Activated T-helper 17 cell treated with anti-CD3 and anti-CD28 coated beads, Interleukin-2, amount 50 U/mL, for 72 hours (primary cell): ENCODE measurements at places on chromosomes 3 and 15.

- ATAC-seq = no peak
Measured at GRCh38 chr15:25663515-25663914, 199.6 kb downstream of the ATP10A start.

DNA sequence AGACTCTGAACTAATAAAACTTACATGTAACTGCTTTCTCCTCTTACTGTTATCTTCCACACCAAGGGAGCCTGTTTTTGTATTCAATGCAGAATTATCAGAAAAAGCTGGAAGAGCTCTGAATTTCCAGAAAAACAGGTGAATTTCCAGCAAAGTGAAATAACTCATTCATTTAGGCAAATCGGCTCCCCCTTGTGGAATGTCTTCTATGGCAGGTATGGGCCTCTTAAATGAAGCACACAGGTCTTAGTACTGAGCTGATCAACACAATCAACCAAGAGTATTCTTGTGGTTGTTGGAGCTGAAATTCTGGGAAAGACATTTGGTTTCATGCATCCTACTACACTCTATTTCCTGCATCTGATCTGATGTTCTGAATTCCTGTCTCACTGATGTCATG is 31.0 kb upstream of the PTPRG start:
- ATAC-seq = no peak

DNA sequence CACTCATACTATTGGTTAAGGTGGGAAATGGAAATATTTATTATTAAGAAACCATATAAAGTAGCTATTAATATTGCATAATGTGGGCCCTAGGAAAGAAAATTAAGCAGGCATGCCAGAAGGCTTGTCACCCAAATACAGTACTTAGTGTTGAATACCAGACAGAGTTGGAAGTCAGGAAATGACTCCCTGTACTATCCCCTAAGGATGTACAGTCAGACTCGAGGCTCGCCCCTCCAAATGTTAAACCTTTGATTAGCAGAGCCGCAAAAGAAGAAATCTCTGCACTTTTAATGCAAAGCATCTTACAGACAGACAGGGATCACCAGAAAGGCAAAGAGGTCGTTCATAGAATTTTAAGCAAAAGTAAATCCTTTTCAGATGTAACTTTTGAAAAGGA is 11.3 kb upstream of the RBSN start:
- no peak for ATAC-seq

GRCh38 chr15:58306591-58307312 is 125.0 kb upstream of the LIPC start:
- no peak for ATAC-seq

- no peak for ATAC-seq
Measured at GRCh38 chr3:69339760-69340159, 46.1 kb downstream of the FRMD4B start.

GRCh38 chr3:45690336-45691035 is 1.3 kb downstream of the SACM1L start:
- no peak for ATAC-seq

GRCh38 chr3:129529436-129530210 is 1.2 kb downstream of the RHO start:
- no peak for ATAC-seq

DNA sequence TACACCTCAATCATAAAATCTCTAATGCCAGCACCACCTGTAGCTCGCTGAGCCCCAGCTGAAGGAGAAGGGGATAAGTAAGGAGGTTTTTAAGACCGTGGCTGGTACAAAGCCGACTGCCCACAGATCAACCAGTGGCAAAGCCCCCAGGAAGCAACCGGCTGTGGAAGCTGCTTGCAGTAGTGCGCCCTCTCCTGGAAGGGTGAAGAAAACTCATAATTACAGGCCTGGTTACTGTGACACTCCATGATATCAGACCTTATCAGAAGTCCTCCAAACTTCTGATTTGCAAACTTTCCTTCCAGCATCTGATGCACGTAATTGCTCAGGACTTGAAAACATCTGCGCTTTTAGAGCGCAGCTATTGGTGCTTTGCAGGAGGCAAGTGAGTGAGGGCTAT is 63.1 kb upstream of the MCTP2 start:
- ATAC-seq = no peak

GRCh38 chr3:7357101-7357500 is 496.2 kb downstream of the GRM7 start:
- no peak for ATAC-seq

- ATAC-seq = no peak
Measured at GRCh38 chr3:172647823-172648222, 63.0 kb downstream of the NCEH1 start.

DNA sequence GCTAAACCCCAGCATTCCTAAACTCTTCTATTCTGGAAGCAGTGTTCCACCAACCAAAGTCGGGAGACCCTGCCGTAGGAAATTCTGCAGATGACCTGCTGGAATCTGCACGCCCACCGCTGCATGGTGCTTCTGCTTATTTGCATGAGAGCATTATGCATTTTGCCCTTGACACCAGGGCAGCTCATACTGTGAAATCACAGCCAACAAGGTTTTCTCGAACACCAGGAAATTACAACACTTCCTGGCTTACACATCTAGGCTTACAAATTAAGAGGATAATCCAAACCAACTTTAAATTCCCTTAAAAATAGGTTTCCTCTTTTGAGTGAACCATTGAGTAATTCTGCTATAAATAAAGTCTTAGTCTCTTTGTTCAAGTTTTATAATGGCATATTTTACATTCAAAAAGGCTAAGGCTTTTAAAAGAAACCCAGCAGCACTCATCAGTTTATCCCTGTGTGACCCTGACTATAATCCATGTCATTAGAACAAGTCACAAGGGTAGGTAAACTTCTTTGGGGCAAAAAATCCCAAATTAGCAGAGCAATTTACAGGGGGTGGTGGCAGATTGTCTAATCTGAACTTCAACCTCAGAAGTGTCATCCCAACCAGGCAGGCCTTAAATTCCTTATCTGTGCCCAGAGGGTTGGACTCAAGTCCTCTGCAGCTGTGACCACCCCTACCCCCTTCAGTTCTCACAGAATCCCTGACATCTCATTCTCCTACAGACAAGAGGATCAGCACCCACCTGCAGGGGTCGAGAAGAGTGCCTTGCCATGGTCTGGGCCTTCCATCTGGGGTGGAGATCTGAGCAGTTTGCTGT is 33.5 kb upstream of the RBP1 start:
- ATAC-seq = no peak

DNA sequence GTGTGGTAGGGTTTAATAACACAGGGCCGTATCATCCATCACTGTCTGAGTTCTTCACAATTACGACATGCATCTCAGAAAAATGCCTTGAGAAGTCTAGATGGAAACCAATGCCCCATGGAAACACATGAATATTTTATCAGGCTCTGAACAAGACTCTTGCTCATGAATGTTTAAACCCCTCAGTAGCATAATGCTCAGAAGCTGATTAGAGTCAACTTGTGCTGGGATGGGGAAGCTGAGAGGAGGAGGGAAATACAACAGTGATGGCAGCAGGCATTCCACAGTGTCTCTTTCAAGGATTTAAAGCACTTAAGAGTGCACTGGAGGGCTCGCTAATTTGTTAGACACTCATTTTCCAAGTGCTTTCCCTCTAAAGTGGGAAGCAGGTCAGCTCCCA is 3.8 kb downstream of the GPR156 start:
- no peak for ATAC-seq

- peak; percentile 10 for ATAC-seq
Measured at GRCh38 chr15:98866511-98866910, 141.1 kb downstream of the PGPEP1L start.

DNA sequence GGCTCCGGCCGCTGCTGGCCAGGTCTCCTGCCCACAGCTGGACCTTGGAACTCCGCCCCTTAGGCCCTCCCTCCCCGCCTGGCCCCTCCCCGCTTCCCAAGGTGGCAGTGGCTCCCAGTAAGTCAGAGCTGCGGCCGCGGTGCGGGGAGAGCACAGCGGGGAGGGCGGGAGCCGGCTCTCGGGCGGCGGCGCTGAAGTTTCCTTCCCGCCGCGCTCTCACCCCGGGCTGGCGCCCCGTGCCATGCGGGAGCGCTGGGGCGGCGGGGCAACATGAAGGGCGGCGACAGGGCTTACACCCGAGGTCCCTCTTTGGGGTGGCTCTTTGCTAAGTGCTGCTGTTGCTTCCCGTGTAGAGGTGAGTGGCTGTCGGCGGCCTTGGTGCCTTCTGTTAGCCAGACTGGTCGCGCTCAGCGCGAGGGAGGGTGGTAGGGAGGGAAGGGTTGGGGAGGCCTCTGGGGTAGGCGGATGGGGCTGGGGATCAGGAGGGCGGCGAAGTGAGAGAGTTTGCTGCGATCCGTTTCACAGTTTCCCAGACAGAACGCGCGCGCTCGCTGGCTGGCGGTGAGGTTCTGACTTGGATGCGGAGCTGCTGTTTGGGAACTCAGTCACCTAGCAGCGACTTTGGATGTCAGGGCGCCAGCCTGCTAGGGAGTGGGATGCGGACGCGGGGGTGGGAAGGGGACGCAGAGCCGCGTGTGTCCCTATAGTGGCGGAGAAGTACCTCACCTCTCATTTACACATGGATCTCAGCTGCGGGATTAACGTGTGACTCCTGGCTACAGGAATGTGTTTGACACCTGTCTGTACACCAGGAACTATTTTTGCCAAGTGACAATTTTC is 145.5 kb upstream of the UMPS start:
- ATAC-seq = peak; percentile 59

DNA sequence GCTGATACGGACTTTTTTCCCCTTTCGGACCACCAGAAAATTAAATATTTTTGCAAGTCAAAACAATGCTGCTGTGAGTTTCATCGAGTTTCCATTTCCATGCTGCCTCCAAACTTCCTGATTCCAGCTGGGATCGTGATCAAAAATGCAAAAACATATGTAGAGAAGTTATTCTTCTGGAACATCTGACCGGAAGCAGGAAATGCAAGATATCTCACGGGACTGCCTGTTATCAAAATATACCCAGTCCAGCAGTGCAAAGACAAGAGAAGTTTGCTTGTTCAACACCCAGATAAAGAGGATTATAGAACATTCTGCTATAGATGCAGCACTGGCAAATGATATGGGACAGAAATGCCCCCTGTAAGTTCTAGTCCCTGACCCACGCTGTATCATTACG is 726.7 kb upstream of the NR2F2 start:
- no peak for ATAC-seq

DNA sequence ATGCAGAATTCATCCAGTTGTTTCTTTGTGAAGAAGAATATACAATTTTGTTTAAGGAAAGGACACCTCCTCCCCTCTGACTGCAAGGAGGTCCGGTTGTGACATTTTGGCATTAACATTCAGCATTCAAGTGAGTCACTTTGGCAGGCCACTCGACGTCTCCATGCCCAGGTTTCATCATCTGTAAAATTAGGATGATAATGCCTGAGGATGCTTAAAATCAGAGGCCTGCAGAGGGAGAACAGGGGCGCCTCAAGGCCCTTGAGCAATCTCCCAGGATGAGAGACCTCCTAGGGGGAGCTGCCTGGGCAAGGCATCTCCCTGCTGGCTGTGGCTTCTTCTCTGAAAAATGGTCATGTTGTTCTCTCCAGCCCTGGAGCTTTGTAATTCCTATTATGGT is 236.0 kb downstream of the CACNA2D3 start:
- ATAC-seq = no peak

DNA sequence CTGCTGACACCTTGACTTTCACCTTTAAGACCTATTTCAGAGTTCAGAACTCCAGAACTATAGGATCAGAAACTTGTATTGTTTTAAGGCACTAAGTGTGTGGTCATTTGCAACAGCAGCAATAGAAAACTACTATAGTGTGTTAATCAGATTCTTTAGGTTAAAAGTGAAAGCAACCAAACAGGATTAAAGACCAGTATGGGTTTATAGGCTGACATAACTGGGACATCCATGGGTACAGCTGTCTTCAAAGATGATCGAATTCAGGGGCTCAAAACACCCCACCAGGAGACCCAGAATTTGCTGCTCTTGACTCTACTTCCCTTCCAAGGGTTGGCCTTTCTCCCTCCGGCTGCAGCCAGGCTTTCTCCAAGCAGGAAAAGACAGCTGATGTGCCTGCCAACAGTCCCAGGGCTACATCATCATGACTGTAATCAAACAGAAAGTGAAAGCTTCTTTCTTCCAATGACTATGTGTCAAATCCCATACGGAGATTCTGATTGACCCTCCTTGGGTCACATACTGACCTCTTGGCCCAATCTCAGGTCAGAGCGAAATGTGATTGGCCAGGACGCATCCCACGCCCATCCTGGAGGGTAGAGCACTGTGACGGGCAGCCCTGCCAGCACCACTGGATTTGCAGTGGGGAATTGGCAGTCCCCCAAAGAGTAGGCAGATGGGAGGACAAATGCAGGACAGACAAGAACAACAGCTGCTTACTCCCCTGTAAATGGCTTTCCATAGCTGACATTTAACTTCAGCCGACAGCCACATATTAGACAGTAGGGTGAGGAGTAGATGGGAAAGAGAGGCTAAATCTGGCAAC is 51.4 kb upstream of the RNF7 start:
- peak; percentile 81 for ATAC-seq

DNA sequence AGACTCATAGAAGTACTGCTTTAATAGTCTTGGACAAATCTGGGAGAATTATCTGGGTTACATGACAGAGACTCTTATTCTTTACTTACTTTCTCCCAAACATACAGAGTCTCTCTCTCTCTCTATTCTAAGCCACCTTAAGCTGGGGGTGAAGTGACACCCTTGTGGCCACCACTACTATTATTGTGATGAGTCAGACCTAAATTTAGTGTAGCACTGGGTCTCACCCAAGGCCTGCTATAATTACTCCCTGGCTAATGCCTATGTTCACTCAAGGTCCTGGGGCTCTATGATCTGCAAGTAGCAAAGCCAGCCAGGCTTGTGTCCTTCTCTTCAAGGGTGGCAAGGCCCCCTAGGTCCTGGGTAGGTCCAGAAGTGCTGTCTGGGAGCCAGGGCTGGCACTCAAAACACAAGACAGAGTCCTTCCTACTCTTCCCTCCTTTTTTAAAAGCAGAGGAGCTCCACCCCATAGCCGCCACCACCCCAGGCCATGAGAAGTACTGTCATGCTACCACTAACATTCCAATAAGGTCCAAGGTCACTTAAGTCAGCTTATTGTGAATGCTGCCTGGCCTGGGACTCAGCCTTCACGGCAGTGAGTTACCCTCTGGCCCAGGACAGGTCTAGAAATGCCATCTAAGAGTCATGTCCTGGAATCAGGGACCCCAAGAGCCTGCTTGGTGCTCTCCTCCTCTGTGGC is 183.6 kb downstream of the POLQ start:
- no peak for ATAC-seq

DNA sequence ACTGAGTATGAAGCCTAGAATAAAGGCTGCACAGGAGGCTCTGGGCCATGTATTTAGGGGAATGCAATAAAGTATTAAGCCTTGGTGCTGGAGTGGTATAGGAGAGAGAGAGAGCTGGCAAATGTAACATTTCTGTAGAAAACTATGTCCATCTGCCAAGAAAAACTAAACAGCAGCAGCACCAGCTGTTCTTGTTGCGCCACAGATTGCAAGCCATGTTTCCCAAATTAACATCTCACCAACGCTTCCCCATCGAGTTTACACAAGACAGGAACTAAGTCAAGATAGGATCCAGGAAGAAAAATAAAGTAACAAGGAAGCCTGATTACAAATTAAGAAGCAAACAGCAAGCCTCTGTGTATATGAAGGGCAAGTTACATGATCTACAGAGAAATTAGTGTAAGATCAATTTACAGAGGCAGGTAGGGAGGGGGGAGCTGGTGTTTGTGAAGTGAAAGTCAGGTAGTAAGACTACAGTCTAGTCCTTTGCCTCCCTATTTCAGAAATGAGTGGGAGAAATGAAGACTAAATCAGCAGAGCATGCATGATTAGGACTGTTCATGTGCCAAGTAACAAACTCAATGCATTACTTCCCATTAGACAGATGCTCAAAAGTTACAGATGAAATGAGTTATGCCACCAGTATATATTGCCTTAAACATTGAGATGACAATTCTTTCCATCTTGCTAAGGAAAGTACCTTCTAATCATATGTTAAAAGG is 900.5 kb downstream of the EPHA3 start:
- no peak for ATAC-seq

- ATAC-seq = no peak
Measured at GRCh38 chr3:134077649-134078161, 48.0 kb upstream of the SLCO2A1 start.
